ENCODE measurements at places on chromosomes 4 and X.

DNA sequence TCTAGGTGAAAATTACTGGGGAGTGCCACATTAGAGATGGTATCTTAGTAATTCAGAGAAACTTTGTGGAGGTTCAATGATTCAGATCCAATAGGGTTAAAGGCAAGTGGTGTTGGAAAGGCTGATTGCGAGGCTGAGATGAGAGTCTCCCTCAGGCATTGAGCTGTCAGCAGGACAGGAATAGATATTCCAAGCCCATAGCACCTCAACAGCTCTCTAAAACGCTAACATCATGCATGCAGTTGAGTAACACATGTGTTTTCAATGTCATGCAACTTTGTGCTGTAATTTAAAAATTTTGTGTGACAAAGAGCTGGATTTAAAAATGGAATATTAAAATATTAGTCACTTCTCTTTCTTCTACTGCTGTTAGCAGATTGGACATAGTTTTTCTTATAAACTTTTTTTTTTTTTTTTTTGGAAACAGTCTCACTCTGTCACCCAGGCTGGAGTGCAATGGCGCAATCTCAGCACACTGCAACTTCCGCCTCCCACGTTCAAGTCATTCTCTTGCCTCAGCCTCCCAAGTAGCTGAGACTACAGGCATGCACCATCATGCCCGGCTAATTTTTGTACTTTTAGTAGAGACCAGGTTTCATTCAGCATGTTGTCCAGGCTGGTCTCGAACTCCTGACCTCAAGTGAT is 173.5 kb upstream of the C1QTNF7 start:
- peak; percentile 52 for DNase-seq

- no peak for DNase-seq
Measured at GRCh38 chrX:131728295-131729145, 184.6 kb downstream of the OR13H1 start.

DNA sequence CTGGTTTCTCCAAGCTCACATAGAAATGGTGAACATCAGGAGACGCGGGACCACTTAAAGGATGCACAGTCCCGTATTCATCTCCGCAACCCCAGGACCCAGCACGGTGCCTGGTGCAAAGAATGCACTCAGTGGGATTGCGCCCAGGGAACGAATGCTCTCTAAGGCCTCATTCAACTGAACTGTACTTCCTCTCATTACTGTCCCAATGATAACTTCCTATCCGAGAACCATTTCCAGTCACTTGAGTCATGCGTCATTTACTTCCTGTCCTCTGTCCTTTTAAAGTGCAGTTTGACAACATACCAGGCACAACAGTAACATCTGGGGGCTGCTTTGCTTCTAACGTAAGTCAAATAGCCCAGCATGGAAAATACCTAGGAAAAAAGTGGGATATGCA is 75.7 kb downstream of the RBM47 start:
- peak; percentile 13 for DNase-seq

- peak; percentile 8 for DNase-seq
Measured at GRCh38 chrX:72026341-72027023, 105.2 kb downstream of the RTL5 start.

DNA sequence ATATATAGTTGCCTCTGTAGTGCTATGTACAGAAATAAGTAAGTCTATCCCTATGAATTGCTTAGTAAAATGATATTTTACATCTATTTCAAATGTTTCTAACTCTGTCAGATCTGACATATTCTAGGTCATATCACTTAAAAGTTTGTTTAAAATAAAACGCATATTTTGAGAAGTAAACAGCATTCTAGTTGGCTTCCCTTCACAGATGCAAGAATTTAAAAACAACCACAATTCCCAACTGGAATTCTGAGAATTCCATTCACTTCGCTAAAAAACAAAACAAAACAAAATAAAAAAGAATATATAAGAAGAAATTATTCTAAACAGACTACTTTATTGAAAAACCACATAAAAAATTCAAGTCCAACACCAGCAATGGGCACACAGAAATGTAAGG is 126.0 kb downstream of the PPP3CA start:
- no peak for DNase-seq

DNA sequence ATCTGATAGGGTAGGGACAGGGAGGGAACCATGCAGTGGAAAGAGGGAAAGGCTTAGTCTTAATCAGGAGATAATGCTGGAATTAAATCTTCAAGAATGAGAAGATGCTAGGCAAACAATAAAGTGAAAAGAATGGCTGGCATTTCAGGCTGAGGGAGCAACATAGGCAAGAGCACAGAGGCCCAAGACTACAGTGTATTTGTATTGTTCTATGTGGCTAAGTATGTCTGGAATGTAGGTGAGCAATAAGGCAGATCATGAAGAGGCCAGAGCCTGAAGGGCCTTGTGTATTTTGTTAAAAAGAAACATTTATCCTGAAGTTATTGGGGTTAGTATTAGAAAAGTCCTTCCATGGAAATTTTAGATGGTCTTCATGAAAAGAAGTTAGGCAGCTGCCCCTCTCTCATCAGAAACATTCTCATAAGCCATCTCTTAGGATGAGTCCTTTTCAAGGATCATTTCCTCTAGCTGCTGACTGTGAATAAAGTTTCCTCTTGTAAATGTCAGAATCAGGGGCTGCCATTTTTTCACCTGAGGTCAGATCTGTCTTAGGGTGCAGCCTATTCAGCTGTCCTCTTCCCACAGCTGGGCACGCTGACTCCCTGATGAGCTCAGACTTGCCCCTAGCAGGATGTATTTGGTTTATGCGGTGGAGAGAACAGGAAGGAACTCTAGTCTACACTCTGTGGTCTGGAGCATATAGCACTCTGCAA is 46.3 kb downstream of the ATP10D start:
- DNase-seq = peak; percentile 49

DNA sequence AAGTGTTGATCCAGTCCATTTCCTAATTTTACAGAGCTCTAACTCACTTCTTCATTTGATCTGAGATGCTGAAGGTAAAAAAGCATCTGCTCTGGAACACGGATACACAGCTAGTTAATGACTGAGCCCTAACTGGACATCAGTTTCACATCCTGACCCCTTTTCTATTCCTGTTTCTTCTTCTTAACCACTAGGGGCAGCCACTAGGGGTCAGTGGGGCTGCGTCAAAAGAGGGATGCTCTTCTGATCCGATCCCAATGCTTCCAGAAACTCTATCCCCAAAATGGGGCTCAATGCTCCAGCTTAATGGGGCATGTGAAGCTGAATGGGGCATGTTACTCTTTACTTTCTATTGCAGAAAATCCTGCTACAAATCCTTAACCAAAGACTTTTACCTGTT is 33.4 kb upstream of the PHKA2 start:
- DNase-seq = no peak

DNA sequence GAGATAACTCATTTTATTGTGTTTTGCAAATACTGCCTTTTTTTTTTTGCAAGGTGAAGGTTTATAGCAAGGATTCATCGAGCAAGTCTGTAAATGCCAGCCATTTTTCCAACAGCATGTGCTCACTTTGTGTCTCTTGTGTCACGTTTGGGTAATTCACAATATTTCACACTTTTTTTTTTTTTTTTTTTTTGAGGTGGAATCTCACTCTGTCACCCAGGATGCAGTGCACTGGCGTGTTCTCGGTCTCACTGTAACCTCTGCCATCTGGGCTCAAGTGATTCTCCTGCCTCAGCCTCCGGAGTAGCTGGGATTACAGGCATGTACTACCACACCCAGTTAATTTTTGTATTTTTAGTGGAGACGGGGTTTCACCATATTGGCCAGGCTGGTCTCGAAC is 1.9 kb downstream of the RNF4 start:
- no peak for DNase-seq

GRCh38 chr4:56668267-56668666 is 12.8 kb downstream of the HOPX start:
- DNase-seq = no peak

GRCh38 chrX:96683997-96684338 is 674 bp upstream of the DIAPH2 start:
- DNase-seq = no peak

GRCh38 chr4:108884596-108884995 is 121.7 kb upstream of the ETNPPL start:
- no peak for DNase-seq

DNA sequence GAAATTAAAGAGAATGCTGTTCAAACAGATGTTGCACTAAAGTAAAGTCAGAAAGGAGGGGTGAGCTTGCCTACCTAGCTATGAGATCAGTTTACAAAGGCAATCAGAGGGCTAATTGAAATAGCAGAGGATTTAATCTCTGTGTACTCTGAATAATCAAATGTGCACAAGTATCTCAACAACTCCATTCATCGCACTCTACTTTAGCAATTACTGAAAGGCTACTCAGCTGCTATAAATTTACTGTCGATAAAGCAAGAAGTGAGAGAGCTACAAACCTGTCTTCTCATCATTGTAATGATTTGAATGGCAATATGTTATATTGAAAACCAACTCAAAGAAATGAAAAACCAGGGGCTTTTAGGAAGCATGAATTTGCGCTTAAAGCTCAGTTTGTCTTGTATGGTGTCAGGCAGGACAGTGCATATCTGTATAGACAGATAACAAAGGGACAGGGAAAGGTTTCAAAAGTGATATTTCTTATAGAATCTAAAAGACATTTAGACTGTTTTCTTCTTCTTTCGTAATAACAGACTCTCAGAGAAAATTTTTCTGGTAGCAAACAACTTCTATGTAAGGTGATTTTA is 34.8 kb downstream of the GC start:
- DNase-seq = no peak

GRCh38 chr4:107801766-107802211 is 22.9 kb upstream of the SGMS2 start:
- no peak for DNase-seq

DNA sequence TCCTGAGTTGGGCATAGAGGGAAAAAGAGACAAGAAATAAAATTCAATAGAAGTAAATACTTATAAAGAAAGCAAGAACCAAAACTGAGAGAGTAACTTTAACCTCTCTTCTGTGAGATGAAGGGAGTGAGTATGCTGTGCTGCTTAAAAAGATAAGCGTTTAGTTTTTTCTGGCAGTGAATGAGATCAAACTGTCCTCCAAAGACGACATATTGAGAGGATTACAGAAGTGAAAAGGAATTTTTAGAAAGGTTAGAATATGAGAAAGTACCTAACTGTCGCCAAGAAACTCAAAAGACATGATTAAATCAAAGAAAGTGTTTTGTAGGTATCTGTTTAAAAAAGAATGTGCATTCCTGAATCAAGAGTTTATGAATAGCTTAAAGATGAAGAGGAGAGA is 16.0 kb downstream of the GAB1 start:
- no peak for DNase-seq

DNA sequence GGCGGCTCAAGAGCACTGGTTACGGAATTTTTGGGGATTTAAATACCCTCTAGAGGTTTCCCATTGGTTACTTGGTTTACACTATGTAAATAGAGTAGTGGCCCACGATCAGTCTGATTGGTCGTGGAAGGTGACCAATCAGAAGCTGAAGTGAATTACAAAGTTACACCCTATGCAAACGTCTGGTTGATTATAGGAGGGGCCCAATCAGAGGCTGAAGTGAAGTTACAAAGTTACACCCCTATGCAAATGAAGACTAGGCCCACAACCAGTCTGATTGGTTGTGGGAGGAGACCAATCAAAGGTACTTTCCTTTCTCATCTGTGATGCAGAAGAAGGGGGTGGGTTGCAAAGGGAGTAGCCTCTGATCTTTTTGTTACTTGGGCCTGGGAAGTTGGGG is 45.1 kb upstream of the HSD17B10 start:
- no peak for DNase-seq

DNA sequence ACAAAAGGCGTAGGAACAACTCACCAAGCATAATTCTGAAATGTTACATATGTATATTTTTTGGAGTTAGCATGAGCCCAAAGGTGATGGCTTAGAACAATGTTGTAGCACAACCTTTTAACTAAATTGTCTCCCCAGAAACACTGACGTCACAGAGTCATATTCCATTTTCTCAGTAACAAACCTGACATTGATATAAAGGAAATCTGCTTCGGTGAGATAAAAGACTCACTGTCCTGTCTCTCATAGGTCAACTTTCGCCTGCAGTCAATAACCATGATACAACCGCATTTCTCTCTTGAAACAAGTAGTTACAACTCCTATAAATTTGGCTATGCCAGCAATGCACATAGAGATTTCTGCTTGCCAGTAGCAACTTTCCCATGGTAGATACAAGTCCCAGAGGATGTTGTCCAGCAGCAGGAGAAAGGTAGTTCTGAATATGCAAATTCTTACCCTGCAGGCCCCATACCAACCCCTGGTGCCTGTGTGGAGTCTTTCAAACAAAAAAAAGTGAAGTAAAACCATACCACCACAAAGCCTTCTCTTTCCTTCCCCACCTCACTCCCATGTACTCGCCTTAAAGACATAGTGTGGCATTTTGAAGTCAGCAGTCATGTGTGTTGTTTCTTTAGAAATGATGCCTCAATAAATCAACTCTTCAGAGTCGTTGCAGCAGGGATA is 47.9 kb downstream of the MTM1 start:
- DNase-seq = no peak

DNA sequence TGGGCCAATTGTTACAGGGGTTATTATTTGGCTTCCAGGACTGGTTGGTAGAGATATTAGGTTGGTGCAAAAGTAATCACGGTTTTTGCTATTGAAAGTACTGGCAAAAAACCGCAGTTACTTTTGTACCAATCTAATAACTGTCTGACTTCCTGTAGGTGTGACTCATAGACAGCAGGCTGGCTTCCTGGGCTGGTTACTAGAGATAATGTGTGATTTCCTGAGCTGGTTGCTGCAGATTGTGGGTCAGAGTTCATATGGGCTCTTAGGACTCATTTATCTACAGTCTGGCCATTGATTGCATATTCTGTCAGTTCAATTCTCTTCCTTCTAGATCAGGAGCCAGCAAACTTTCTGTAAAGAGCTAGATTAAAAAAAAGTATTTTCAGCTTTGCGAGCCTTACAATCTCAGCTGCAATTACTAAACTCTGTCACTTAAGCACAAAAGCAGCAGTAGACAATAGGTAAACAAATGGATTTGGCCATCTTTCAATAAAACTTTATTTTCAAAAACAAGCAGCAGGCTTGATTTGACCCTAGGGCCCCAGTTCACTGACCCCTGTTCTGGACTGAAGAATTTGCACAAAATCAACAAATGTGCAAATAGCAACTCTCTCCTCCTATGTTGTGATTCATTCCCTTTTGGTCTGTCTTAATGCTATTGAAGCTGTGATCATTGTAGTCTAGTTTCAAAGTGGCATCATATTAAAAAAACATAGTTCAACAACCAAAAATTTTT is 50.8 kb upstream of the BOD1L1 start:
- DNase-seq = no peak

- DNase-seq = no peak
Measured at GRCh38 chrX:25241461-25241860, 225.7 kb upstream of the ARX start.

DNA sequence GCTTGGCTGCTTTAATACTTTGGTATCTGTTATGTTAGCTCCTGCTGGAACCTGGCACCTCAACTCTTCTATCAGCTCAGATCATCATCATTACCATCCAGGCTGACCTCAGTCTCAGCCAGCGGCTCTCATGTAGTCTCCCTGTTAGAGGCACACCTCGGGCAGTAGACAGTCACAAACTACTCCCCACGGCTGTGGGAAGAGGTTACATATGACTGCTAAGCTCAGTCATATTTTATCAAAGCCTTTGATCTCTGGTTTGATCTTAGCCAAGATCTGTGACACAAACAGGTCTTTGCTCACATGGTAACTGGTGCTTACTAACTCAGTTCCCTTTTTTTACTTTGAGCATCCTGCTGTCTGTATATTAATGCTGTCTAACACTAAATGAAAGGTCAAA is 384.9 kb downstream of the CENPC start:
- no peak for DNase-seq

- no peak for DNase-seq
Measured at GRCh38 chrX:50798783-50799182, 15.2 kb downstream of the SHROOM4 start.

Measured in CD4-positive, alpha-beta T cell treated with Interferon alpha-2 for 1 hour (primary cell).